ENCODE measurements at places on chromosomes 16 and 17. TPM values are rescaled to one million over a fixed set of nuclear protein-coding genes. Genes with fewer than 3 reads are reported as not detected.

GRCh38 chr17:29820425-29820824 is 109.6 kb downstream of the SSH2 start:
- DNase-seq = no peak
- no peak overlapping the region for H3K27ac ChIP-seq
- H3K4me3 ChIP-seq = no peak overlapping the region
- H3K27me3 ChIP-seq = no peaks in the 10 kb centered on the region
- no peaks in the 10 kb centered on the region for H3K36me3 ChIP-seq

GRCh38 chr17:68670967-68671693 is 70.0 kb upstream of the FAM20A start:
- no peaks in the 10 kb centered on the region for H3K27me3 ChIP-seq
- no peak overlapping the region for H3K27ac ChIP-seq
- DNase-seq = no peak
- no peaks in the 10 kb centered on the region for H3K4me1 ChIP-seq
- no peak overlapping the region for H3K4me3 ChIP-seq

DNA sequence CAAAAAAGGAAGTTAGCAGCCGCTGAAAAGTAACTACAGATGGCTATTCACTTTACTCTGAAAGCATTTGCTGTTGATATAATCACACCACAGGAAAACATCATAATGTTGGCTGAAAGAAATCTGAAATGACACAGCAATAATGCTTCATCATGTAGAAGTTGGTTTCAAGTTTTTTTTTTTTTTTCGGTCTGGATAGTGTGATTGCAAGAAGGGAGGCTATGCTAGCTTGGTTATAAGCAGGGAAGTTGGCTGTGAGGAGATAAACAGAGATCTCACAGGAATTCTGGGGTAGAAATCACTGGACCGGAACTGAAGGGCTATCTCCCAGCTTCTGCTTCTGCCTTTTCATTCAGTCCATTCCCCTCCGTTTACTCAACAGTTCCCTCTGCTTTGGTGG is 57.9 kb downstream of the MYO1D start:
- H3K4me1 ChIP-seq = no peaks in the 10 kb centered on the region
- H3K36me3 ChIP-seq = no peaks in the 10 kb centered on the region
- no peak for DNase-seq
- H3K27me3 ChIP-seq = peaks cover 20% of the 10 kb centered on the region
- H3K27ac ChIP-seq = no peak overlapping the region

- no peak overlapping the region for H3K27ac ChIP-seq
- H3K4me1 ChIP-seq = no peaks in the 10 kb centered on the region
- no peak overlapping the region for H3K4me3 ChIP-seq
- H3K27me3 ChIP-seq = peaks cover 70% of the 10 kb centered on the region
- no peak for DNase-seq
- no peaks in the 10 kb centered on the region for H3K36me3 ChIP-seq
Measured at GRCh38 chr17:78365561-78366108, 5.8 kb upstream of the SOCS3 start.

GRCh38 chr16:53915452-53916160 is 211.7 kb downstream of the FTO start:
- DNase-seq = no peak
- H3K27ac ChIP-seq = no peak overlapping the region
- no peaks in the 10 kb centered on the region for H3K36me3 ChIP-seq
- H3K27me3 ChIP-seq = no peaks in the 10 kb centered on the region

DNA sequence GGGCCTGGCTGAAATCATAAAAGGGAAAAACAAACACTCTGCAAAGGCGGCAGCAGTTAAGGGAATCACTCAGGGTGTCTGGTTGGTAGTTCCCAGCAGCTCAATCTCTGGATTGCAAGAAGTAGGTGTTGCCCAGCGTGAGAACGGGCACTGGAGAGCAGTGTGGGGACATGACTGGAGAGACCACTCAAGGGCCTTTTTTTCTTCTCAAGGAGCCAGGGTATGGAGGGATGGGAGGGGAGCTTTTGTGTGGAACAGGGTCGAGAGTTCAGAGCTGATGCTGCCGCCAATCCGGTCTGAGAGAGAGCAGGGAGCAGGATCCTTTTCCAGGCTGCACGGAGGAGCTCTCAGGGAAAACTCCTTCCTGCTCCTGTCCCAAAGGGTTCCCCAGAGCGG is 15.2 kb downstream of the SCNN1B start:
- no peak for DNase-seq
- no peaks in the 10 kb centered on the region for H3K27me3 ChIP-seq
- no peak overlapping the region for H3K27ac ChIP-seq
- H3K4me3 ChIP-seq = no peak overlapping the region
- no peaks in the 10 kb centered on the region for H3K4me1 ChIP-seq
- H3K36me3 ChIP-seq = no peaks in the 10 kb centered on the region

GRCh38 chr16:66948134-66948836 is 12.8 kb upstream of the CES3 start:
- H3K27ac ChIP-seq = no peak overlapping the region
- peaks cover 5% of the 10 kb centered on the region for H3K36me3 ChIP-seq
- peaks cover 66% of the 10 kb centered on the region for H3K27me3 ChIP-seq
- DNase-seq = no peak

DNA sequence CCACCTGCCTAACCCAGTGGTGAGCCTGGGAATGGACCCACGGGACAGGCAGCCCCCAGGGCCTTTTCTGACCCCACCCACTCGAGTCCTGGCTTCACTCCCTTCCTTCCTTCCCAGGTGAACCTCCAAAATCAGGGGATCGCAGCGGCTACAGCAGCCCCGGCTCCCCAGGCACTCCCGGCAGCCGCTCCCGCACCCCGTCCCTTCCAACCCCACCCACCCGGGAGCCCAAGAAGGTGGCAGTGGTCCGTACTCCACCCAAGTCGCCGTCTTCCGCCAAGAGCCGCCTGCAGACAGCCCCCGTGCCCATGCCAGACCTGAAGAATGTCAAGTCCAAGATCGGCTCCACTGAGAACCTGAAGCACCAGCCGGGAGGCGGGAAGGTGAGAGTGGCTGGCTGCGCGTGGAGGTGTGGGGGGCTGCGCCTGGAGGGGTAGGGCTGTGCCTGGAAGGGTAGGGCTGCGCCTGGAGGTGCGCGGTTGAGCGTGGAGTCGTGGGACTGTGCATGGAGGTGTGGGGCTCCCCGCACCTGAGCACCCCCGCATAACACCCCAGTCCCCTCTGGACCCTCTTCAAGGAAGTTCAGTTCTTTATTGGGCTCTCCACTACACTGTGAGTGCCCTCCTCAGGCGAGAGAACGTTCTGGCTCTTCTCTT is 2.6 kb upstream of the STH start:
- H3K4me3 ChIP-seq = no peak overlapping the region
- DNase-seq = no peak
- no peaks in the 10 kb centered on the region for H3K4me1 ChIP-seq
- no peaks in the 10 kb centered on the region for H3K27me3 ChIP-seq

GRCh38 chr17:82447876-82448275 is 2.7 kb downstream of the CYBC1 start:
- H3K27ac ChIP-seq = no peak overlapping the region
- peaks cover 47% of the 10 kb centered on the region for H3K36me3 ChIP-seq
- DNase-seq = no peak
- peaks cover 23% of the 10 kb centered on the region for H3K4me1 ChIP-seq
- H3K27me3 ChIP-seq = no peaks in the 10 kb centered on the region

DNA sequence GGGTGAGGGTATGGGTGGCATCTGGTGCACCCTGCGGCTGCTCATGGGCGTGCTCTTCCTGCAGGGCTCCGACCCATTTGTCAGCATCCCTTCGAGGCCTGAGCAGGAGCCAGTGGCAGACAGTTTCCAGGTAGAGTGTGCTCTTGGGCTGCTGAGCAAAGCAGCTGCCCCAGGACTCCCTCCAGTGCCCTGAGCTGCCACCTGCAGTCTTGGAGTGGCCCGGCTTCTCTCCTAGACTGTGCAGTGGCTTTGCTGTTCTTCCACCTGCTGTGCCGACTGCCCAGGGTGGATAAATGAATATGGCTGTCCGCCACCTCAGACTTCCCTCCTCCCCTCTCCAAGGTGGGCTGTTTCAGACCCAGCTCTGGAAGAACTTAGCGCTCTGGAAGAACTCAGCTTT is 10.8 kb upstream of the JPT2 start:
- H3K4me3 ChIP-seq = no peak overlapping the region
- H3K36me3 ChIP-seq = peaks cover 93% of the 10 kb centered on the region
- DNase-seq = no peak
- no peaks in the 10 kb centered on the region for H3K27me3 ChIP-seq

- no peak overlapping the region for H3K4me3 ChIP-seq
- peaks cover 15% of the 10 kb centered on the region for H3K4me1 ChIP-seq
- no peaks in the 10 kb centered on the region for H3K27me3 ChIP-seq
- no peak for DNase-seq
- H3K27ac ChIP-seq = no peak overlapping the region
- H3K36me3 ChIP-seq = peaks cover 40% of the 10 kb centered on the region
Measured at GRCh38 chr16:28146536-28146935, 65.2 kb downstream of the XPO6 start.

GRCh38 chr16:25372716-25373115 is 115.1 kb upstream of the ZKSCAN2 start:
- H3K27me3 ChIP-seq = no peaks in the 10 kb centered on the region
- H3K4me3 ChIP-seq = no peak overlapping the region
- no peak for DNase-seq
- no peaks in the 10 kb centered on the region for H3K4me1 ChIP-seq
- no peaks in the 10 kb centered on the region for H3K36me3 ChIP-seq

DNA sequence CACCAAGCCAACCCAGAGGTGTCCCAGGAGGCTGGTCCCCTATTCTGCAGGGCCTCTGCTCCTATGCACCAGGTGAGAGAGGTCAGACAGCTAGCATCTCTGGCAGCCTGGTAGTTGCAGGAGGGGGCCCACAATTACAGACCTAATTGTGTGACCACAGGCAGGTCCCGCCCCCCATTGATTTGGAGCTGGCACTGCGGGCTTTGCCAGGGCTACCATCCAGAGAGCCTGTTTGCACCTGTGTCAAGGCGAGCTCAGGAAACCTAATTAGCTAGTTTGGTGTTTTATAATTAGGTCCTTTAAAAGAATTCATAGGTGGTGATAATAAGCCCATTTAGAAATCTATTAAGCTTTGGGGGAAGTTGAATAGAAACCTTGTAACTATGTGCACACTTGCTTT is 90.2 kb downstream of the MRM1 start:
- H3K27me3 ChIP-seq = peaks cover 3% of the 10 kb centered on the region
- no peaks in the 10 kb centered on the region for H3K4me1 ChIP-seq
- no peaks in the 10 kb centered on the region for H3K36me3 ChIP-seq
- DNase-seq = no peak
- no peak overlapping the region for H3K27ac ChIP-seq
- H3K4me3 ChIP-seq = no peak overlapping the region

- no peaks in the 10 kb centered on the region for H3K4me1 ChIP-seq
- H3K36me3 ChIP-seq = no peaks in the 10 kb centered on the region
- no peak for DNase-seq
- no peak overlapping the region for H3K27ac ChIP-seq
Measured at GRCh38 chr16:35198223-35199199, 1739.1 kb downstream of the TP53TG3F start.

SLC38A8 gene
- 0.57 TPM for total RNA-seq

CHST4 gene
- total RNA-seq = 0.24 TPM

C1QTNF8 gene
- total RNA-seq = not detected

OR3A2 gene
- 0.52 TPM for total RNA-seq

ADAM11 gene
- 0.33 TPM for total RNA-seq

ICAM2 gene
- 53.9 TPM for total RNA-seq
